ENCODE measurements at places on chromosomes 12 and 14.

DNA sequence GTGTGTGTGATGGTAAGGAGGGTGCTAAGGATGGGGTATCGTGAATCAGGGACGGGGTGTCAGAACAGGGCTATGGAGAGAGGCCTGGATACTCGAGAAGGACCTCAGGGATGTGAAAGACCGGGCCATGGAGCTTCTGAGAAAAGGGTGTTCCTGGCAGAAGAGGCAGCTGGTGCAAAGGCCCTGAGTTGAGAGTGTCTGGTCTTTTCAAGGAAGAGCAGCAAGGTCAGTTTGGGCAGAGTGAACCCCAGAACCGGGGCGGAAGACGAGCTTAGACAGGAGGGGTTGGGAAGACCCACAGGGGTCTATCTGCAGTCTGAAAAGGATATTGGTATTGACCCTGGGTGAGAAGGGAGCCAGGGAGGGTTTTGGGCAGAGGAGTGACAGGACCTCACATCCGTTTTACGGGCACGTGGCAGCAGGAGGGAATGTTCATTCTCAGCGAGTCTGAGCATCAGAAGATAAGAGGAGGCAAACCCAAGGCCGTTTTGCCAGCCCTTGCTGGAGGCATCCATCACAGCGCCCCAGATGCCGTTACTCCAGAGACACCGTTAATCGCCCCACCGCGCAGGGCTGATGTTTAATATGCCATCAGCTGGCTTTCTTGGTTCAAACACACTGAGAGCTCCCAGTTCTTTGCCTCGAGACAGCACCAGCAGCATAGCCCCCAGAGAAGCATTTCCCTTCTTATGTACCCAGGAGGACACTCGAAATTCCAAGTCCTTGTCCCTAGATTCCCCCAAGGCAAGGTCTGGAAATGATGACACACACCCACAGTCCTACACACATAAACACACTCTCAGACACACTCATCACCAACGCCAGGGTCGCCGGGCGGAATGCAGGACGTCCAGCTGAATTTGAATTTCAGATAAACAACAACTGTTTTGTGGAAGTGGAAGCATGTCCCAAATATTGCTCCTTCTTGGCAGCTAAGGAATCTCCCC is 41.4 kb upstream of the EML1 start:
- no peak for DNase-seq

DNA sequence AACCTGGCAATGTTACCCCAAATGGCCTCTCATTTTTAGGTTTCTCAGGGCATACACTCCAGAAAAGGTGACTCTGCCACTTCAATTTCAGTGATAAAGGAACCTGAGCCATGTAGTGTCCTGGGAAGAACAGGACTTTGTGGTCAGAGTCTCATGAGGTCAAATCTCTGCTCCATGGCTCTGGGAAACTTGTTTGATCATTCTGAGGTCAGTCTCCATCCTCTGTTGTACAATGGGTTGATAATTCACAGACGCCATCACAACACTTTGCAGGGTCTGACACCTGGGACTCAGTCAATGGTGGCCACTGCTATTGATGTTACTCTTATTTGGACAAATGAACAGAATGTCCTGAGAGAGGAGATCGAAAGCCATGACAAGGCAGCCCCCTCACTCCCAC is 31.1 kb upstream of the SMOC1 start:
- no peak for DNase-seq

DNA sequence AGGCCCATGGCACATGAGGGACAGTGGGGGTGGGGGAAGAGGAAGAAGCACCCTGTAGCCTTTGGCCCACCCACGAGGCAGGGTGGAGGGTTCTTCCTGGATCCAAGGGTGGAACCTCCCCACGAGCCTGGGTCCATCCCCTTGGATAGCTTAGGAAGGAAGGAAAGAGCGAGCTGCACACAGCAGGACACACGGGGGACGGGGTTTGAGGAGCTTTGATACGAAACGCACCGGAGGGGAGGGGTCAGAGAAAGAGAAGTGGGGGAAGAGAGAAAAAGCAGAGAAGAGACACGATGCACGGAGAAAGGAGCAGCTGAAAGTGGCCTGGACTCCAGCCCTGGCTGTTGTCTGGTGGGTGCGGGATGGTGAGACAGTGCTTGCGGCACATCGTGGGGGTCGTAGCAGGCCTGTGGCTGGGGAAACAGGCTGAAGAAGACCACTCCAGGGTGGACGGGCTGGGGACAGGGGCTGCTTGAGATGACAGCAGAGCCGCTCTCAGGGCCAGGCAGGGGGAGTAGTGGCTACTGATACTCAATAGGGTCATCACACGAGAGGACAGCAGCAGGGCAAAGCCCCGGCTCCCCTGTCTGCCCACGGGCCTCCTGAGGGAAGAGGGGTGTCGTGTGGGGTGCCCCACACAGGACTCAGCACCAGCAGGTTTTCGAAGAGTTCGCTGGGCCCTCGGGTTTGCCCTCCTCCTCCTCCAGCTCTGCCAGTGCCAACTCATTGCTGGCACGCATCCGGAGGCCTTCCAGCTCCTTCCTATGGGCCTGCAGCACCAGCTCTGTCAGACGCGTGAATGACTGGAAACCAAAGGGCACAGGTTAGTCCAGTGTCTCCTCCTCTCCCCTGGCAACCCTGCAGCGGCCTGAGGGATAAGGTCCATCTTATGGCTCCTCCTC is 5.4 kb upstream of the GPX2 start:
- peak; percentile 33 for DNase-seq

GRCh38 chr14:97581016-97581415 is 783.8 kb downstream of the VRK1 start:
- no peak for DNase-seq

GRCh38 chr14:69288011-69288771 is 28.2 kb downstream of the GALNT16 start:
- no peak for DNase-seq

All from heart right ventricle (tissue), 16 donors.